ENCODE measurements at places on chromosomes 16 and 17.

GRCh38 chr16:8725513-8726178 is 51.2 kb downstream of the ABAT start:
- DNase-seq: no peak

- DNase-seq: no peak
These were observed 138.3 kb downstream of the SHCBP1 start for GRCh38 chr16:46482895-46483294.

DNA sequence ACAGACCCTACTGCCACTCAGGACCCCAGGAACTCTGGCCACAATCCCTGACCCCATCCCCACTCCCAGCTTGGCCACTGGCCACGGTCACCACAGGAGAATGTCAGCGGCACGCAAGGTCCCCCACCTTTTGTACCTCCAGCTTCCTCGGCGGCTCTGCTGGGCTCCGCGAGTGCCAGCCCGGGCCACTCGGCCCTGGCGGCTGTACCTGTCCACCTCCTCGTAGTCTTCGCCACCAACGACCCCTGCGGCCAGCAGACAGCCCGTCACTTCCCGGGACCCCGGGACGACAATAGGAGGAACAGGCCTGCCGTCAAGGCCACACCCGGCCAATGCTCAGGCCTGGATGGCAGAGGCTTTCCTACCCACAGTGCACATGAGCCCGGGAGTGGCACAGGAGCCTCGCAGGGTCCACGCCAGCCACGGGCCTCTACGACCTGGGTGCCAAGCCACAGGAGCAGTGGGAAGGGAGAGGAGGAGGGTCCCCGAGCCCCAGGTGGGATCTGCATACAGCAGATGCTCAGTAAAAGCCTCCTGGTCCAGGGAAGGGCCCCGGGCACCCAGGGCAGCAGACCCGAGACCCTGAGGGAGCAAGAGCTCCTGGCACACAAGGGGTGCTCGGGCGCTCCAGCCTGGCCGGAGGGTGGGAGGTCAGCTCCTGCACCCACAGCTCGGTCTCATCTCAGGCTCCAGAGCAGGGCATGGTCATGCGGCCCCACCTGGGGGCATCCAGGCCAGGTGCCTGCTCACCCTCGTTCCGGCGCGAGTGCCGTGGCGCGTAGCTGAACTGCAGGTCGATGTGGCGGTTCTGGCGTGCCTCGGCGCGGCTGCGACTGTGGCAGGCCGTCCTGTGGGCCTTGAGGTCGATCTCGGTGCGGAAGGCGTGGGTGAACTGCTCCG is 7.9 kb downstream of the ZNF598 start:
- DNase-seq: no peak

DNA sequence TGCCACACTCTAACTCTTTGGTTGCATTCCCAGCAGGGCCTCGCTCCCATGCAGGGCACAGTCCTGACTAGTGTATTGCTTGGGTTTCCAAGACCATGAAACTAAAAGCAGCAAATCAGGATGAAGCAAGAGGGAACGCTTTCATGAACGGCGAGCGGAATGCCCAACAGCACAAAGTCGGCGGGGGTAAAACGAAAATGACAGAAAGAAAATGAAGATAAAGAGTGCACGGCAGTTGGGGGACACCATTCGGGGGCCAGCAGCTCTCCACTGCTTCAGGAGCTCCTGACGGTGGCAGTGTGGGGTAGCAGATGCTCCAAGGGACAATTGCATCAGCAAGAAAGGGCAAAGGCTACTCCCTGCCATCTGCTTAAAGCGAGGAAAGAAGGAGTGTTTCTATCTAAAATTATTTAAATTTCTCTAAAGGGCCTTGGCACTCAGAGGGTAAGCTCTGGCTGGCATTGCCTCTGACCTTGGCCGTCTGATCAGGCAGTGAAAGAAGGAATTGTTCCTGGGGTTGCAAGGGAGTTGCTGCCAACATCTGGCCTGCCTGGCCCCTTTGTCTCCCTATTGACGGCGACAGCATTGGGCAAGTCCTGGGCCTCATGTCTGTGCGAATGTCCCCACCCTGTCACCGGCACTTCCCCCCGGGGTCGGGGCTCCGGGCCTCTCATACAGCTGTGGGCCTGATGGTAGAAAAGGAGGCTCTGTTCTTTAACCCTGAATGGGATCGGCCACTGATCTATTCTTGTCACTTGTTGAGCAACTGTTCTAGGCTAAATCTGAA is 138.2 kb downstream of the CMIP start:
- no peak for DNase-seq

DNA sequence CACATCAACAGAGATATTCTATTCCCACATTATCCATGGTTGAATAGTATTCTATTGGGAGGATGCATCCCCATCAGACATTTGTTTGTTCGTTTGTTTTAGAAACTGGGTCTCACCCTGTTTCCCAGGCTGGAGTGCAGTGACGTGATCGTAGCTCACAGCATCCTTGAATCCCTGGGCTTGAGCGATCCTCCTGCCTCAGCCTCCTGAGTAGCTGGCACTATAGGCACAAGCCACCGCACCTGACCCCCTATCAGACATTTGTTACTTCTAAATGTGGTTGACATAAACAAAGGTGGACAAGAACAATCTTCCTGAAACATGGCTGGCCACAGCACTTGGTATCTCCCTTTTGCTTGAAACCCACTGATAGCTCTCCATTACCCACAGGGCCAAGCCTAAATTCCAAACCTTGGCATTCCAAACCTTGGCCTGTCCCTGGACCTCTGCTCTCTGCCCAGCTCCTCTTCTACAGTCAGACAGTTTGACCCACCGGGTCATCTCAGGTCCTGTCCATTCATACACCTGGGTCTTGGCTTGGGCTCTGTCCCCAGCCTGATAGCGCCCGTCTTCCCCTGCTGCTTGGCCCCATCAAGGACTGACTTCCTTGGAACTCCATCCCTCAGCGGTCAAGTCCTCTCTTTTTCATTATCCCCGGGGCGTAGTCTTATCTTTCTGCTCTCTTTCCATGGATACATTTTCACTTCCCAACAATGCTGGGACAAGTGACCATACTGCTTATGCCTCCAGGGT is 1.5 kb upstream of the PRR29 start:
- no peak for DNase-seq

DNA sequence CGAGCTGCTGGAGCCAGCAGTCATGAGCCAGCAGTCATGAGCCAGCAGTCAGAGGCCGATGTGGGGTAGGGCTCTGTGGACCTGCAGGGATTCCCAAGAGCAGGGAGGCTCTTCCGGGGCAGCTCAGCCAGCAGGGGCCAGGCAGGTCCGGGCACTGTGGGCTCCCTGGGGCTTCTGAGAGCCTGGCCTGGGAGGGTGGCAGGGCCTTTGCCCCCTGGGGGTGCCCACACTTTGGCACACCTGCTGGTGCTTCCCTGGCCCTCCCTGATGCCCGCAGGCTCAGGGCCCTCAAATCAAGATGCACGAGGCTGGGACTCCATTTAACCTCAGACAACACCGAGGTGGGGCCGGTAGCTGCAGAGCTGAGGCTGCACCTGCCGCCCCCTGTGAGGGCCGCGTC is 18.1 kb downstream of the SOX8 start:
- no peak for DNase-seq

- DNase-seq: no peak
These were observed 54.4 kb downstream of the CYTH1 start for GRCh38 chr17:78727476-78728229.

GRCh38 chr17:8189041-8189710 is 804 bp downstream of the BORCS6 start:
- peak; percentile 21 for DNase-seq

DNA sequence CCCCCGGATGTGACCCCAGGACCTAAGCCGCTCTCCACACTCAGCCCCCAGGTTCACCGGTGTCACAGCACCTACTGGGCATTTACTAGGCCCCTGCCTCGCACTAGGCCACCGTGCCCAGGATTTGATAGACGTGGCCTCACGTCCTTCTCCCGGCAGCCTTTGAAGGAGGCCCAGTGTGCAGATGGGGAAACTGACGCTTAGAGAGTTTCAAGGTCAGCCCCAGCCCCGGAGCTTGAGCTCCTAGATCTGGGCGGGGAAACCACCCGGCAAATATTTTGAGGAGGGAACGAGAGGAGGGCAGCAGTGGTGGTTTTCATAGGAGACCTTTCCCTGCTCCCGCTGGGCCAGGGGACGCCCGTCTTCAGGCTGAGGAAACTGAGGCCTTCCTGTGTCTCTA is 10.3 kb downstream of the ZFPM1 start:
- no peak for DNase-seq

DNA sequence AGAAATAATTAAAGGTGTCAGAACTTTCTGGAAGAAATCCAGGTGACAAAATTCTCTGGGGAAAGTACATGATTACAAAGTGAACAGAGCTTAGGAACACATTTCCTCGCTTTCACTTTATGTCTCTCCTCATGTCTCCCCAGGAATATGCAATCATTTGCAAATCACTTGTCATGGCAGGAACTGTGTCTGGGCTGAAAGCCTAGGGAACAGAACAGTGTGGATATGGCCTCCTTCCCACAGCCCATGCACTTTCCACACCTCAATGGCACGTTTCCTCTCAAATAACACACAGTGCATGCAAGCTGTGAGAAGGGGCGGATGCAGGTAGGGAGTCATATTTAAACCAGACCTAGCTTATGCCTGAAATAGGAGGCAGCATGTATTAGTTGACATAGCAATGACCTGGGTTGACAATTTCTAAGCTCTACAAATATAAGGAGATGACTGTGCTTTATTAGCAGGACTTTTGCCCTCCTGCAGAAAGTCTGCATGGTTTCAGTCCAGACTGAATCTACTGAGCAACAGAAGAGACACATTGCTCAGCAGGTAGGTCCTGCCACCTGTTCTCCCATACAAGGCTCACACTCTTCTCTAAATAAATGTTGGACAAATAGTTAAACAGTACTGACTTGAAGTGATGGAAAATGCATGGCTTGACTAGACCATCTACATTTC is 236.0 kb upstream of the ELAC2 start:
- no peak for DNase-seq
